ENCODE measurements at places on chromosomes 11 and 22.
A peak's percentile ranks its signal among the peaks of the same experiment; 100 is the strongest.

DNA sequence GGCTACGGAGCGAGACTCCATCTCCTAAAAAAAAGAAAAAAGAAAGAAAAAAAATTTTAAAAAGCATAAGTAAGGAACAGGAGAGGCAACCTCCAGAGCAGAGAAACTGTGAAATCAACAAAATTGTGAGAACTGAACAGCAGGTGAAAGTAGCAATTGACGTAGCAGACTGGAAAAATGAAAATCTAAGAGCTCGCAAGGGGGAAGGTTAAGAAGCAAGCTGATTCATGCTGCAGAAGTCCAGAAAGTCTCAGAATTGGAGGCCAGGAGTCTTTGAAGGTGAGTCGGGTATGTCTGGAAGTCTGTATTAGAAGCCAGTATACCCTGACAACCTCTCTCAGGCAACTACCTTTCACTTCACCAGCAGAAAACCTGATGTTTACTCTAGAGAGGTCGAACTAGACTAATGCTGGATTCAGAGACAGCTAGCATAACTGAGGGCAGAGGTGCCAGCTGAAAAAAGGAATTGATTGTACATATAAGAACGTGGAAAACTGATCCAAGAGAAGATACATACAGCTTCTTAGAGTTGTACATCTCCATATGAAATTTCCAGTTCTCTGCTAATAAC, 161.5 kb downstream of the WNT11 start:
- DNase-seq: no peak

DNA sequence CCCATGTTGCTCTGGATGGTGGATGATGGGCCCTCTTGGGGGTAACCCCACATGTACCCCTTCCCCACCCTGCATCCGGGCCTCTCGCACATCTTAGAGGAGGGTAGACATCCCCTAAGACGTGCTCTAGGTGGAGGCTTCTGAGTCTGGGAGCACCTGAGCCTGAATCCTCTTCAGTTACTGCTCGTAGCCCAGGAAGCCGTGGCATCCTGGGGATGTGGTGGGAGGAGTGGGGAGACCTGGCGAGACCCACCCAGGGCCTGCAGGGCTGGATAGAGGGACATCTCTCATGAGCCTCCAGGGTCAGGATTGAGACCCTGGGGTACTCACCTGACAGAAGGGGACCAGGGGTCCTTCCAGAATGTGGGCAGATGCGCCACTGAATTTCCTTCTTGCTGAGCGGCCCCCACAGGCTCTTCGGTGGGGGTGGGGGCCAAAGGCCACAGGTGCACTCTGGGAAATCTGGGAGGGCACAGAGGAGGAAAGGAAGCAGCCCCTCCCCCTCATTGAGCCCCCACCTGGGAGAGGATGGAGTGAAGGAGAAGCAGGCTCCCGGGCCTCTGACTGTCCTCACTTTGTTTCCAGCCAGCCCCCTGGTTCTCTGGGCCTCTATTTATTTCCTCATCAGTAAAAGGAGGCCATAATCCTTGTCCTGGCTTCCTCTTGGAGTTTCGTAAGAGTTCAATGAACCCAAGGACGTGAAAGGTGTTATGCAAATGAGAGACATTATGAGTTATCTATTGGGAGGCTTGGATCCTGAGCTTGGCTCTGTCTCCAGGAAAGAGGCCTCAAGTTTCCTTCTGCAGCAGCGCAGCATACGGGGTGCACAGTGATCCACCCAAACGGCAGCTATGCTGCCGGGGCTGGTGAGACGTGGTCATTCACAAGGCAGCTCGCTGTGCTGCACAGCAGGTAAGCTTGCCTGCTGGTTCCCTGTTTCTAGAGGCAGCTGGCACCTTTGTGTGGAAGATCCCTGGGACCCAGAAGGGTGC, 31.2 kb downstream of the KCNJ4 start:
- no peak for DNase-seq

DNA sequence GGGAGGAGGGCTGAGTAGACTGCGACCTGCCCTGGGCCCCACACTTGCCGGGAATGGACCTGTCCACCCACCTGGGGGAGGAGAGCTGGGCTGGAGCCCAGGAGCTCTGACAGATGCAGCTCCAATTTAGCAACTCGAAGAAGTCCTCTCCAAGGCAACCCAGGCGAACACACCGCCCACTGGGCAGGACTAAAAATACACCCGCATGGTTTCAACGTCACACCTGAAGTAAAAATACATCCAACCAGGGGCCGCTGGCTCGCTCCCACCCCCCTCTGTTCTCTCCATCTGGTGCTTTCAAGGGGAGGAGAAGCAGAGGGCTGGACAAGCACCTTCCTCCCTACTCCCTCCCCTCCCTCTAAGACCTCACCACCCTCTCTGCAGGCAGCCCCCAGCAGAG, 119.9 kb downstream of the FEZ1 start:
- no peak for DNase-seq

- no peak for DNase-seq
Measured at GRCh38 chr11:1623716-1624115, 1.8 kb upstream of the KRTAP5-4 start.

DNA sequence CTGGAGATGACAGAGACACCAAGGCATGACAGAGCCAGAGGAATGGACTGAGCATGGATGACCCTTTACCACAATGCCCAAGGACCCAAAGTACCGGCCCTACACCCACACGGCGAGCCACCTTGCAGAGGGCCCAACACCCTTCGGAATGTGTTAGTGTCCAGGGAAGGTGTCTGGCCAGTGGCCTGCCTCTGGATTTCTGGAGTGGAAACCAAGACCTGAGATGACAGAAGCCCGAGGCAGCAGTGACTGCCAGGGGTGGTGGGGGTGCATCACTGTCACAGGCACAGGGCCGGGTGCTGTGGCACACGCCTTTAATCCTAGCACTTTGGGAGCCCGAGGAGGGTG, 28.7 kb downstream of the PDGFB start:
- DNase-seq: no peak

GRCh38 chr22:44364751-44365130, 52.0 kb upstream of the SHISAL1 start:
- DNase-seq: no peak

DNA sequence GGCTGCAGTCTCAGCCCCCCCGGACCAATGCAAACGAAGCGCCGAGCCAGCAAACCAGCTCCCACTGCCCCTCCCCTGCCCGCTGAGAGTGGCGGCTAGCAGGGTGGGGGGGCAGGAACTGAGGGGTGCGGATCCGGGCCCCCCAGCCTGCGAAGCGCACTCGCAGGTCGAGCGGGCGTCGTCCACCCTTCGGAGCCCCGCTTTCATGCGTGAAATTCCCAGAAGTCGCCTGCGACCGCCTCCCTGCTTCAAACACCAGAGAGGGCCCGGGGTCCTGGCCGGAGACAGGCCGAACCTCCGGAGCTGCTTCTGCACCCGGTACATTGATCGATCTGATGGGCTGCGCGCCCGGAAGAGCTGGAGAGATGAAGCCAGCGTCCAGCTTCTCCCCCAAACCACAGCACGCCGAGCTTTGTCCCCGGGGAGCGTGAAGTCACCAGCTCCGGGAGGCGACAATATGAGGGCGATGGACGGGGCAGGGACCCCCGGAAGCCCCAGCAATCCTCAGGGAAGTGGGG, 646 bp upstream of the PATZ1 start:
- peak; percentile 63 for DNase-seq

DNA sequence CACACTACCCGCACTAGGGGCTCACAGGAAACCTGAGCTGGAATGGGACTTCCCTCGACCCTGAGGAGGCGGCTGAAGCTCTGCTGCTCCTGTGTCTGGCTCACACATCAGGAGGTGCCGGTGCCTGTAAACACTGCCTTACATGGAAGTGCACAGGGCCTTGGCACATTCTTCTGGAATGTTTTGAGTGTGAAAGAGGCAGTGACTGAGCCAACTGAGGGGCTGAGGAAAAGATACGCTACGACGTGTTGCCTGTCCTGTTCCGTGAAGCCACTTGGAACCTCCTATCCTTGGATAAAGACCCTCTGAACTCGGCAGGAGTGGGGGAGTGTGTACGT, 10.5 kb downstream of the TXN2 start:
- no peak for DNase-seq

DNA sequence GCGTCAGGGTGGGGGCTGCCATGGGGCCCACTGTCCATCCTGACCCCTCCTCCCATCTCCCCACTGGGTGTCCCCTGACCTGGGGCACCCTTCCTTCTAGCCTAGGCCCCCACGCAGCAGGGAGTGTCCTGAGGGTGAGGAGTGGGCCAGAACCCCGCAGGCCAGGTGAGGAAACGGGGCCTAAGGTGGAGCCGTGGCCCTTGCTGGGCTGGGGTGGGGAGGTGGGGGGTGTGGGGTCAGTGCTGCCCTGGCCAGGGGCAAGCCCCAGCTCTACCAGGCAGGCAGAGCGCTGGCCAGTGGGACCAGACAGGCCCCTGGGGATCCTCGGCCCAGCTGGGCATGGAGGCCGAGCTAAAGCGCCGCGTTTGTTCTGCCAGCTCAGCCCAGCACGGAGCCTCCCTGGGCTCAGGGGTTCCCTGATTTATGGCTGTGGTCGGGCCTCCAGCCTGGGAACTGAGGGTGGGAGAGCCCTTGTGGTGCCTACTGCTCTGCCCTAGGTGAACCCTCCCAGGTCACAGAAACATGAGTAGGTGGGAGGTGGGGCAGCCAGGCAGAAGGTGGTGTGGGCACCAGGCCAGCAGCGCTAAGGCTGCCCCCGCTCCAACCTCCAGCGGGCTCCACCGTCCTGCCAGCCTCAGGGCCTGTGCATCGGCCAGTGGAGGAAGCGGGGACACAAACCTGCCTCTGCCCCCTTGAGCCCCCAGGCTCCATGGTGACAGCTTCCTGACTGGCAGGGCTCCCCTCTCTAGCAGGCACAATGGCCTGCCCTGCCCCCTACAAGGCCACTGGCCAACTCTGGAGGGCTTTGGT, 22.4 kb downstream of the TRMU start:
- no peak for DNase-seq

DNA sequence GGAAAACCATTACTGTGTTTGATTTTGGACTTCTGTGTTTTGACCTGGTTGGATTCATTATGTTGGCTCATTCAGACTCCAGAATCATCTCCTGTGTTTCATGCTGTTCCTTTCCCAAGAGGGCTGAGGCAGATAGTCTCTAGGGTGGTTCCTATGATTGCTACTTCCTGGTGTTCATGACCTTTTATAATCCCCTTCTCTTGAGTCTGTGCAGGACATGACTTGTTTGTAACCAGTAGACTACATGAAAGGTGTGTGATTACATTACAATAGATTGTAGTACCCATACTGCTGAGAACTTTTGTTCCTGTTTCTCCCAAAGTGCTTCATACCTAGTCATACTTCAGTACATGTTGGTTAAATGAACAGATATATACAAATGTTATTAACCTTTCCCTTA, 700.6 kb downstream of the METTL15 start:
- no peak for DNase-seq

GRCh38 chr11:32297611-32298011, 137.7 kb downstream of the WT1 start:
- DNase-seq: no peak

DNA sequence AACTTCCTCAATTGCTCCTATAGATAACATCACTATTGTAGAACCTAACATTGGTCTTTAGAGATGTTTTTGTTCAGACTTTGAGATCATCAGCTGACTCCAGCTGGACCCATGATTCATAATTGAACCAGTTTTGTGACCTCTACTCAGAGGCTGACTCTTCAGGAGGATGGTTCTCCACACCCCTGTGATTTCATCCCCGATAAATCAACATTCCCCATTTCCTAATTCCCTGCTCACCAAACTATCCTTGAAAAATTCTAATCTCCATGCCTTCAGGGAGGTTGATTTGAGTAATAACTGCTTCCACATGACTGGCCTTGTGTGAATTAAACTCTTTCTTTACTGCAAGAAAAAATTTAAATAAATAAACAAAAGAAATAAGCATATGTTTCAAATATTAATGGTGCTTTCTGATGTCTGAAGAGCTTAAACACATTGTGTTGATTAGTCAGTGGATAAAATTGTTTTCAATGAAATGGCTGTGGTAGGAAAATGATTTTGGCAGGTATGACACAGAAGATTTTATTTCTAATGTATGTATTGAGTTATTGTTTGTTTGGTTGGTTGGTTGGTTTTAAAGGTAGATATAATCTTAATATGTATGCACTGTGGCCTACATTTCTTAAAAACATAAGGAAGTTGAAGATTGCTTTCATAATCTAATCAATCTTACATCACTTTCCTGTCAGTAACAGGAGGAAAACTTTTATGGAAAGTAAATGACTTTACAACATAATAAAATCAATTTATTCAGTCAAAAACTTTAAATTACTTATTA, 427.9 kb upstream of the CCDC179 start:
- no peak for DNase-seq

DNA sequence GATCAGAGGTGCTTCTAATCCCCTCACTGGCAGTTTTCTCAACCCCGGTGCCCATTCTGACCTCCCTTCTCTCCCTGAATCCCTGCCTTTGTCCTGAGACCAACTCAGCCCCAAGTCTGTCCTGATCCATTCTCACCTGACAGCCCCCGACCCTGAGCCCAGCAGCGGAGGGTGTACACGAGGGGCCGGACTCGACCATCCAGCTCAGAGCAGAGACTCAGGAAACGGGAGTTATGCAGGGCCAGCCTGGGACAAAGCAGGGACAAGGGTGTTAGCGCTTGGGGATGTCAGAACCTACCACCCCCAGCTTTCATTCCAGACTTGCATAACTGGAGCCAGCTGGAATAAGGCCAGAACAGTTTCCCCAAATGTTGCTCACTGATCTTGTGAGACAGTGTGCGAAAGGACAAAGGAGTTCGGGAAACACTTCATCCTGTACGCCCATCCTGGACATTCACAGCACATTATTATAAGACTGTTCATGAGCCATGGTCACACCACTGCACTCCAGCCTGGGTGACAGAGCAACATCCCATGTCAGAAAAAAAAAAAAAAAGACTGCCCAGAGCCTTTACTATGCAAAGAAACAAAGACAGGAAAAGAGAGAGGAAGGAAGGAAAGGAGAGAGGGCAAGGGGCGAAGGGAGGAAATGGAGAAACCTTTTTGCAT, 3.5 kb upstream of the EEF1G start:
- no peak for DNase-seq

DNA sequence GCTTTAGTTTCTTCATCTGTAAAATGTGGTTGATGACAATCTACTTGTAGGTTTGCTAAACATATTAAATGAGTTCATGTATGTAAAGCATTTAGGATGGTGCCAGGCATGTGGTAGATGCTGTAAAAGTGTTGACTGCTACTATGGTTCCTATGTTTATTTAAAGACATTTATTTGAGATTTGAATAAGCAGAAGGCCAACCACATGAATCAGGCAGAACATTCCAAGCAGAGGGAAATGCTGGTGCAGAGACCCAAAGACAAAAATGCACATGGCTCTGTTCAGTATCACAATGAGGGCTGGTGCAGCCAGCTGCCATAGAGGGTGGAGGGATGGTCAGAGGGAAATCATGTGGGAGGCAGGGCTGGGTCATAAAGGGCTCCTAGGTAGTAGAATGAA, 156.2 kb upstream of the PDGFD start:
- no peak for DNase-seq
